ENCODE measurements at places on chromosomes 2 and 18.
A peak's percentile ranks its signal among the peaks of the same experiment; 100 is the strongest.

DNA sequence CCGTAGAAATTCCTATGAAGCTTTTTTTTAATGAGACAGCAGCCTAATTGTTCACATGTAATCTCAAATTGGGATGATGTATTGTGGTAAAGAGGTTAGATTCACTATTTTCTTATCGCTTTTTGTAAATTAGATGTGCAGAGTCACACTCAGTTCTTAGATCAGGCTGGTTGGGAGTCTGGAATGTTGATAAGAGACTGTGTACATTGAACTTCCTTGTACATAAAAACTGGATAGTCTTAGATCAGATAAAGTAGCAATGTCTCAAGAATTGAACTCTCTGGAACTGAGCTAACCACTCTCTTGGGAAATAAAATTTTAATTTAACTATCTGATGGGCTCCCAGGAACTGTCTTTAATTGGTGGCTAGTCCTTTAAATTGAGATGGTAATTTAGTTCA is 108.1 kb upstream of the MSTN start:
- DNase-seq, result no peak

- no peak for DNase-seq
Observed at GRCh38 chr2:68200157-68200787, 42.6 kb downstream of the PNO1 start.

- no peak for DNase-seq
Observed at GRCh38 chr2:170610615-170611014, 104.5 kb upstream of the SP5 start.

- no peak for DNase-seq
Observed at GRCh38 chr2:200023570-200023969, 68.2 kb downstream of the MAIP1 start.

GRCh38 chr2:98309580-98309979 is 36.7 kb upstream of the CNGA3 start:
- DNase-seq, result no peak

DNA sequence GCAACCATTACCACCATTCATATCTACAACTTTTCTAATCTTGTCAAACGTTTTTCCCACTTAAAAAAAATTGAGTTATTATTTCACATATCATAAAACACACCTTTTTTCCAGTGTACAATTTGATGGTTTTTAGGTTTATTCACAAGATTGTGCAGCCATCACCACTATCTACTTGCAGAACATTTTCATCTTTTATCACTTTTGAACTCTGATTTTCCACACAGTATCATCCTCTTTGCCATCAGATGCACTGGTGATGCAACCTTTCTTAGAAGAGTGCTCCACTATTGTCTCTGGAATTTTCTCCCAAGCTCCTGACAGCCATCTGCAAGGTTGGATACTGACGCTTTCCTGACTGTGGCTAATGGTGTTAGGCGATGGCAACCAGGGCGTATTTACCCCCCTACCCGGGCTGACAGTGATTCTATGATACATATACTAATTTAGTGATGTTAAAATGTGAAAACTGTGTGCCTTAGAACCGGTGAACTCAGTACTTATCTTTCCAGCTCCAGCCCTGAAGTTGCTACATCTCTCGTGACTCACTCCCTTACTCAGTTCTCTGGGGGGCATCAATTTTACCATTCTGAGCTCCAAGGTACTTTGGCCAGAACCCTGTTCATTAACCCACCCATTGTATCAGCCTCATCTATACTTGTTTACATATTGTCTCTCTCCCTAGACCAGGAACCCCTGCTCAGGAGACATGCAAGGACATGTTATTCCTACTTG is 105.4 kb upstream of the SPRED2 start:
- DNase-seq, result no peak

- DNase-seq, result no peak
Observed at GRCh38 chr2:7203056-7203467, 285.9 kb downstream of the RNF144A start.

- DNase-seq, result no peak
Observed at GRCh38 chr2:146651361-146651760, 1193.5 kb upstream of the ACVR2A start.

- no peak for DNase-seq
Observed at GRCh38 chr2:167871286-167871685, 376.1 kb downstream of the STK39 start.

DNA sequence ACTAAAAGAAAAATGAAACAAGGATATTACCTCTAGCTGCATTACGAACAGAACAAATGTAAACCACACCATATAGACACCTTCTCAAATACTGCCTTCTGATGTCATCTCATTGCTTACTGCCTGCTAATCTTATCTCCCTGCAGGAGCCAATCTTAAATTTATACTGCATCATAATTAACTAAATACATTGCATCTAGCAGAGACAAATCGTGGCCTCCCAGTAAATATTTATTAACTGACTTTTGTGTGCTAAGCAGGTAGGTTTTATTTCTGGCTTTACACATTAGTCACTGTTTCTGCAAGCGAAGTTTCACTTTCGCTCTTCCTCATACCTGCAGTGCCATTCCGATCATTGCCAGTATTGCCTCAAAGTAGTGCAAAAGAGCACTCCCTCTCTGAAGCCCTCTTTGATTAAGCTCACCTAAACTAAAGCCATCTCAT is 67.5 kb downstream of the SPATS2L start:
- DNase-seq, result no peak

DNA sequence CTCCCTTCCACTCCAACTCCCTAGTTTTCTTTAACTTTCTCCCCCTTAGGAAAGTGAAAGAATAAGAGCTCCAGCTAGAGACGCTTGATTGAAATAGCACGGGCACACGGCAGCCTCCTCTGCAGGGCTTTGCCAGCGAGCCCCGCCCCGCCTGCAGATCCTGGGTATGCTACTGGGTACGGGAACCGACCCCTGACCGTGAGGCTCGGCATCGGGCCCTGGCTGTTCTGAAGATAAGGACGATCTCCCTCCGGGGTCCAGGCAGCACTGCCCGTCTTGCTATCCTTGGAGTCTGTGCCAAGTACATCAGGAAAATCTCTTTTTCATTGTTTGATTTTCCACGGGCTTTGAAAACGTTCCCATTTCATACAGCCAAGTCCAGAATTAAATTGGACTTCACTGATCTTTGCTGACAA is 284.5 kb downstream of the MTX2 start:
- peak; percentile 17 for DNase-seq

DNA sequence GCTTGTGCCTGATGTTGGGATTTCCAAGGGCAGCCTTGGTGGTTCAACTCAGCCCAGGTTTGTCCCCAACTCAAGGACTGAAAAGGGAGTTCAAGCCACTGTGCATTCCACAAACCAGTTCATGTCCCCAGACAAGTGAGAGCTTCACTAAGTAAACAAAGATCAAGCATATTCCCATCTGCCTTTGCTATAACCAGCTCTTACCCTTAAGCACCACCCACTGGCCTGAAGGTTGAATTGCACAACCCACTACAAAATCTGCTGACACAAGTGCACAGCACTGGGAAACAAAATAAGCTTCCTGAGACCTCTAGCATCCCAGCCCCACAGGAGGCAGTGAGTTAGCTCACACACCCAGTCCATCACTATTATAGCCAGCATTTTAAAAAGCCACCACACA is 516.7 kb downstream of the NR4A2 start:
- DNase-seq, result no peak

DNA sequence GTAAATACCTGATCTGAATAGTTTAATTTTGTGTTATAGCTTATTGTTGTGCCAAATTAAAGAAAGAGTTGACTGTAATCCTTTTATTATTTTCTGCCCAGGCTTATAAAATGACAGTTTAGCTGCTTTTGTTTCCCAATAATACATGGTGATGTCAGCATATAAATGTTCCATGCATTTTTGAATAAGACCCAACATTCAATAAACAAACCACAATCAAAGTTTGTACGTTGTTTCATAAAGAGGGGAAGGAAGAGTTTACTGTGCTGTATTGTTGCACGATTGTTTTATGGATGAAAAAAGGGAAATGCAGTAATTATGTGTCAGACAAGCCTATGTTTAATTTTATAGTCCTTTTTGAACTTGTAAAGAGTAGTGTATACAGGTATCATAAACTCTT is 177.2 kb upstream of the SCN7A start:
- no peak for DNase-seq

- DNase-seq, result no peak
Observed at GRCh38 chr2:18536100-18536499, 24.4 kb downstream of the RDH14 start.

GRCh38 chr18:63233334-63233733 is 86.2 kb downstream of the BCL2 start:
- DNase-seq, result no peak

DNA sequence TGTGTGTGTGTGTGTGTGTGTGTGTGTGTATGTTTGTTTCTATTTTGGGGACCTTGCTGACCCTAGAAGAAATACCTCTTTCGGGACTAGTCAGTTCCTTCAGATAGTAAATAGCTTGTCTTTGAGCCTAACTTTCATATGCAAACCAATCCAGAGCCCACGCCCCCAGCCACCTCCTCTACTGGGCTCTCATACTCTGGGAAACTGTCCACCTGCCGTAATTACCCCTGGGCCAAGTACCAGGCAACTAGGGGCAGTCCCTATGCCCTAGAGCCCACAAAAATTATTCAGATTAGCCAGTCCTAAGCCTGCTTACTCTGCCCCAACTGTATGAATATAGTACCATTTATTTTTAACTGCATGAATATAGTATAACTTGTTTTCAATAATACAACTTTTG is 970.4 kb downstream of the EPHA4 start:
- no peak for DNase-seq

- no peak for DNase-seq
Observed at GRCh38 chr18:21230436-21230835, 11.6 kb upstream of the GREB1L start.

DNA sequence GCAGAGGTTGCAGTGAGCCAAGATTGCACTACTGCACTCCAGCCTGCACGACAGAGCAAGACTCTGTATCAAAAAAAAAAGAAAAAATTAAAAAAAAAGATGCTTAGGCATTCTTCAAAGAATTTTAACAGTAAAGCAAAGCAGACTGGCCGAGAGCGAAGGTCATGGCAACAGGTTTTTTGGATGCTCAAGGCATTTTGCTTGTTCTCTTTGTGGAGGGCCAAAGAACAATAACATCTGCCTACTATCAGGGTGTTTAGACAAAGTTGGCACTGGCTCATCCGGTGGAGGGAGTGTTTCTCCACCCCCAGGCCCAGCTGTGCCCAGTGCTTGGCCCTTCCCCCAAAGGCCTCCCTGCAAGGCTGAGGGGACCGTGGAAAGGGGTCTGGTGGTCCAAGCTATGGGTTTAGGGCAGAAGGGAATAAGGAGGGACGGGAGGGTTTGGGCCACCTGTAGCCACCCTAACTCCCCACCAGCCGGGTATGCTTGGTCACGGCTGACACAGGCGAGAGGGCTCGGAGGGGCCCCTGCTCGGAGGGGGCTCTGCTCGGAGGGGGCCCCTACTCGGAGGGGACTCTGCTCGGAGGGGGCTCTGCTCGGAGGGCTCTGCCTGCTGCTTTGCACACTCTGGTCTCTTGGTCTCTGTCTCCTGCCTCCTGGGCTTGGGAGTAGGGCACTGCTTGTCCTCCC is 26.7 kb upstream of the ALLC start:
- no peak for DNase-seq

DNA sequence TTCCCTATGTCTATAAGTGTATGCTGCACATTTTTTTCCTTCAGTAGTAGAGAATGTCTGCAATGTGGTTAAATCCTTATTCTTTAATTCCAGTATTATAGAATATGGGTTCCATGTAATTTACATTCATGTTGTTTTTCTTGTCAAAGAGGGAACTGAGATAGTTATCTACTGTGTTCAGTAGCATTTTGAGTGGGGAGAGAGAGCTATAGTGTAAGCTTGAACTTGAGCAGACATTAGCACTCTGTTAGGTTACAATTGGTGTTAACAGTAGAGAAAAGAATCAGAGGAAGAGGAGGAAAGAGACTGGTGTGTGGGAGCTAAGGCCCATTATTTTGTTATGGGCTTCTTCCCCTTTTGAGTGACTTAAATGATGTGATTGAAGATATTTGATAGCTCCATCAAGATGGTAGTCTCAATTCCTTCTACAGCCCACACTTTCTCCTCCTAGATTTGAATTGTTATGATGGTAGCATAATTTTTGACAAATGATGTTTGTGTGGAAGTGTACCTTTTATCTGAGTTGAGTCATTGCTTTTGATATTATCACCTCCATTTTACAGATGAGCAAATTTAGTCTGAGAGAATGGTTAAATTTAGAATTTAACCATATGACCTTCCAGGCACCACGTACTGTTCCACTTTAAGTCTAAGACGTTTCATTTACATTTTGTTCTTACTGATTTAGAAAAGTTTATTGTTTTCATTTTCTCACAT is 71.3 kb downstream of the FMNL2 start:
- DNase-seq, result no peak

DNA sequence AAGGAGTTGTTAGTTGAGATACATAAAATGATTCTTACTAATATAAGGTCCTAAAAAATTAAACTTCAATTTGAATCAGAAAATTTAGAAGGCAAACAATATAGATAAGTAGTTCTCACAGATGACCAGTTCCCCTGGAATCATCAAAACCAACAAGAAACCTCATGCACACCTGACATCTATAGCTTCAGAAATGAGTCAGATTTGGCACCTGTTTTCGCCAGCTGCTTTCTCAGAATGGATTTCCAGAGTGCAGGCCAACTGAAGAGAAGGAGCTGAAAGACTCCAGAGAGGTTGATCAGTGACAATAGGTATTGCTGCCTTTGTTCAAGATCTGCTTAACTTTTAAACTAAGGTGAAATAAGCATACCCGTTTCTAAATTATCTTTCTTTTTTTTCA is 192.4 kb downstream of the RDH14 start:
- no peak for DNase-seq

- DNase-seq, result no peak
Observed at GRCh38 chr2:36333350-36334012, 22.1 kb upstream of the CRIM1 start.
